ENCODE measurements at places on chromosomes 6 and 20. TPM values are rescaled to one million over a fixed set of nuclear protein-coding genes. Genes with fewer than 3 reads are reported as not detected.

DNA sequence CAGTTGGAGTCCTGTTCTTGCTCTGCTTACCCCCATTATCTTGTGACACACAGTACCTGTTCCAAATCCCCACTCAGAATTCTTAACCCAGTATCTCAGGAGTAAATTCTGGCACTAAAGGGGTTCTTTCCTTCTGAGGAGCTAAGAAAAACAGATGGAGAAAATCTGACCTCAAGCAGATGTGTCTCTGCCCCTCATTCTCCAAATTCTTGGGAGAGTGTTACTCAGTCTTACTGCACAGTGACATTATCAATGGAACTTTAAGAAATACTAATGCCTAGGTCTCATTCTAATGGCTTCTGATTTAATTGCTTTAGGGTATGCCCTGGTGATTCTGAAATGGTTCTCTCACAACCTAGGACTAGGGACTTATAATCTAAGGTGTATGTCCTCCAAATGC, 40.6 kb upstream of the PTPRK start:
- no peak for DNase-seq

DNA sequence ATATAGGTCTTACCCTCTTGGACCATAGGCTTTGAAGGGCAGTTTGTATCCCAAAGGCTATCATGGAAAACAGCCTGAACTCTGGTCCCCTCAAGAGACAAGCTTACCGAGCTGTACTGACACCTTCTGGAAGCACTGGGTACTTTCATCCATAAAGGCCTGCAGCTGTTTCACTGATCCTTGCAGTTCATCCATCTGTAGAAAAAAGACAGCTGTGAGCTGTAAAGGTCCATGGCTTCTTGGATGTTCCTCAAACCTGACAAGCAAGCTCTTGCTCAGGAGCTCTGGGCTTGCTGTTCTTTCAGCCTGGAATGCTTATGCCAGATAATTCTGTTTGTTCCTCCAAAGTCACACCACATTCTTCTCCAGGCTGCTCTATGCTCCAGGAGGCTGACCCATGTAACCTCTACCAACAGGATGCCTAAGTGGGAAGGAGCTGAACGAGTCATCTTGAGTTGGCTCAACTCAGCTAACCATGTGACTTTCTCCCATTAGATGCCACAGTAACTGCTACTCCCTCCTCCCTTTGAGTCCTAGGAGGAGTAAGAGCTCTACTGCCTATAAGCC, 8.8 kb upstream of the NDRG3 start:
- DNase-seq: no peak

- DNase-seq: no peak
These were observed at the start of gene STK35 for GRCh38 chr20:2101057-2101864. STK35 (plus strand) TSS chr20:2101827; CDS start chr20:2101882, 55 bp downstream.

- DNase-seq: peak; percentile 11
These were observed 11.6 kb downstream of the RREB1 start for GRCh38 chr6:7119272-7119801.

- DNase-seq: no peak
These were observed 70.2 kb upstream of the SLC4A11 start for GRCh38 chr20:3309226-3309625.

GRCh38 chr20:32441638-32442037, 83.5 kb downstream of the ASXL1 start:
- no peak for DNase-seq

DNA sequence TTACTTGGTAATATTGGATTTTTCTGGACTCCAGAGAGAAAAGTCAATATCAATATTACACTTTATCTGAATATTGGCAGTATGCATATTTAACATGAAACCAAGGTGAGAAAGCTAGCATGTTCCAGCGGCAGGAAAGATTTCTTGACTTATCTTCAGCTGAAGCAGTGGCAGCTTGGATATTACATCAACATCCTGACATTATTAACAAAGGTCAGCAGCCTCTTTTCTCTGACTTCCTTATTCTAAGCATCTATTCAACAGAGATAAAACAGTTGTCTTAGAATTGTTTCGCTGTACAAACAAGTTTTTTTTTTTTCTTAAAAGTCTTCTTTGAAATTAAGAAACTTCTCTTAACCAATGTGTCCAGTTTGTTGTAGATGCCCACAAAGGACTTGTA, 11.8 kb downstream of the DCBLD1 start:
- DNase-seq: no peak

- no peak for DNase-seq
These were observed 604.4 kb upstream of the NOX3 start for GRCh38 chr6:156060013-156060412.

DNA sequence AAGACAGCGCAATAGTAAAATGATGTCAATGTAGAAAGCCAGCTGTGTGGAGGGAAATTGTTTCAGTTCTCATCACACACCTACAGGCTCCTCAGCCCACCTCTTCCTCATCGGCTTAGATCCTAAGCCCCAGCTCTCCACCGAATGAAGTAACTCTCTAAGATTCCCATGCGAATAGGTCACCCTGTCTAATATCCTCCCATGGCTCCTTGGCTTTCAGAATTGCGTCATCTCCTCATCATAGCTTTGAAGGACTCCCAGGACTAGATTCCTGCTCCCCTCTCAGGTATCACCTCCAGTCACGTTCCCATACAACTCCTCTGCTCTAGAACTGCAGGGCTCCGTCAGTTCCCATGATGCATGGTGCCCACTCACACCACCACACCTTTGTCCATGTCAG, 16.2 kb upstream of the SLC22A16 start:
- no peak for DNase-seq

DNA sequence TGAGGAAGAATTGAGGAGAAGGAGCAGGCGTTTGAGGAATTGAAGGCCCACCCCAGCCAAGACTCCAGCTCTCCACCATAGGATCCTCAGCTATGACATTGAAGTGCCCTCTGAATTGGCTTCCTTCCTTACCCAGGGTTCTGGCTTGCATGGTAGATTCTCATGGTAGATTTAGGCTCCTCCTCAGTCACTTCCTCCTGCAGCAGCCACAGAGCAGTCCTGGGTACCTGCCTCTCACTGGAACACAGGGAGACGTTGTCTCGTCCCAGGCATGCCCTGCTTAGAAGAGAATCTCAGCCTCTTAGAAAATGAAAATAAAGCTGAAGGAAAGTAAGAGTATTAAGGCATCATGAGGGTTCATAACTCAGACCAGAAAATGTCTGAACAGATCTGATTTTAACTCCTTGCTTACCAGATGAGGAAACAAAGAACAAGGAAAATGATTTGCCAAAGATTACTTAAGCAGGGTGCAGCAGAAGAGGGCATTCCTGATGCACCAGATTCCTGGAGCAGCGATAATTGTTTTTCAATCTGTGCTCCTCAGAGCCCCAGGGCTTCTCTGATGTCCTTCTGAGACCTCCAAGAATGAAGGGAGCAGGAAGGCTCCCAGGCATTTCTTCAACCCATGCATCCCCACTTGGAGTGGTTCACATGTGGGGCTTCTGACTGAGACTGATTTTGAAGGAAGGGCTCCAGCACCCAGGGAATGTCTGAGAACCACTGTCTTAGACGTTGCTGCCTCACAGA, 219.8 kb downstream of the HIVEP2 start:
- no peak for DNase-seq

DNA sequence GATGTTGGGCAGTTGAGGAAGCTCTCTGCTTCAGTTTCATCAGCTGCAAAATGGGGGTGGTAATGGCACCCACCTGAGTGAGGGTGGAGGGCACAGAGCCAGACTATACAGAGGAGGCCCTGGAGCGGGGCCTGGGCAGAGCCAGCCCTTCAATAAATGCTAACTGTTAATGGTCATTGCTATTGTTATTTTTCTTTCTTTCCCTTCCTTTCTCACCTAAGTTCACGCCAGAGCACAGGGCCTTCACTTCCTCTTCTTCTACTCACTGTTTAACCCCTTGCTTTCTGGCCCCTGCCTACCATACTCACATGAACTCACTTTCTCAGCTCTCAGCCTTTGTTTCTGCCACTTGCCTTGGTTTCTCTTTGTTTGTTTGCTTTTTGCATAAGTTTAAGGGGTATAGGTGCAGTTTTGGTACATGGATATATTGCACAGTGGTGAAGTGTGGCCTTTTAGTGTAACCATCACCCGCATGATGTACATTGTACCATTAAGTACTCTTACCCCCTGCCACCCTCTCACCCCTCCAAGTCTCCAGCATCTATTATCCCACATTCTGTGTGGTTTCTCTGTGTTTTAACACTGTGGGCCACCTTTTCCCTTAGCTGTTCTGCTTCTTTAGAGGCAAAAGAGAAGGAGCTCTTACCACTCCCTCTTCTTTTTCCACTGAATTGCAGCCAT, 7.5 kb upstream of the RREB1 start:
- no peak for DNase-seq

DNA sequence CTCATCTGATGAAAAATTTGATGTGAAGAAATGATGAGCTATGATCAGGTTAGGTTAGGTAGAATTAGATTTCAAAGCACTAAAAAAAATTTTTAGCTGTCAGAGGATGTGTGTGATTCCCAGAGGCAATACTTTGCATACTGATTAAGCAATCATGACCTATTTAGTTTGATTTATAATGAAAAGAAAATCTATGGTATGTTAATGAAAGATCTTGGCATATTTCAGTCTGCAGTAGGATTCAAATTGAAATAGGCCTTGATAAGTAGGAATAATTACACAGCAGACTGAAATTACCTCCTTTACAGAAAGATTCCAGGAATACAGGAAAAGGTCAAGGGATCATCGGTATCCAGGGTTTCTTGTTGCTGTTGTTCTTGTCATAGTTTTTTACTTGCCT, 69.3 kb downstream of the HDDC2 start:
- no peak for DNase-seq

DNA sequence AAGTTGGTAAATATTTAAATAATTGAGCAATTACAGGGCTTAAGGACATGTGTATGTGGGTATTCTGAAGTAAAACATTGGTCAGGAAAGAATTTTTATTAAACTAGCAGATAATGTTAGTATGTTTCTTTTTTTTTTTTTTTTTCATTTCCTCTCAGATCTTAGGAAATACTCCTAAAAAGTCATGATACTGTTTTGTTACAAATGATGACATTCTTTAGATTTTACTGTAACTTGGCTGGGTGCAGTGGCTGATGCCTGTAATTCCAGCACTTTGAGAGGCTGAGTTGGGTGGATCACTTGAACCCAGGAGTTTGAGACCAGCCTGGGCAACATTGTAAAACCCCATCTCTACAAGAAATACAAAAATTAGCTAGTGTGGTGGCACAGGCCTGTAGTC, 41.5 kb downstream of the CDC40 start:
- DNase-seq: no peak

- DNase-seq: no peak
These were observed 410.7 kb upstream of the RUNX2 start for GRCh38 chr6:44917430-44917829.

- DNase-seq: no peak
These were observed 16.6 kb downstream of the TENT5A start for GRCh38 chr6:81735756-81736380.

- no peak for DNase-seq
These were observed 163.1 kb downstream of the SOD2 start for GRCh38 chr6:159529934-159530333.

DNA sequence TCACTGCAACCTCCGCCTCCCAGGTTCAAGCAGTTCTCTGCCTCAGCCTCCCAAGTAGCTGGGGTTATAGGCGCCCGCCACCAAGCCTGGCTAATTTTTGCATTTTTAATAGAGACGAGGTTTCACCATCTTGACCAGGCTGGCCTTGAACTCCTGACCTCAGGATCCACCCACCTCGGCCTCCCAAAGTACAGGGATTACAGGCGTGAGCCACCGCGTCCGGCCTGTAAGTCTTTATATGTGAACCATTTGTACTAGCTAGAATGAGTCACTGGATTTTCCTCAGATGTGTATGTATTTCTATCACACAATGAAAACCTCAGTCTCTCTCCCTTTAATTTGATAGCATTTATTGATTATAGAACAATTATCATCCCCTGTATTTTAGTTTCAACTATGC, 34.0 kb downstream of the ITCH start:
- DNase-seq: no peak

- no peak for DNase-seq
These were observed 11.5 kb upstream of the PDYN start for GRCh38 chr20:2005359-2005758.

DNA sequence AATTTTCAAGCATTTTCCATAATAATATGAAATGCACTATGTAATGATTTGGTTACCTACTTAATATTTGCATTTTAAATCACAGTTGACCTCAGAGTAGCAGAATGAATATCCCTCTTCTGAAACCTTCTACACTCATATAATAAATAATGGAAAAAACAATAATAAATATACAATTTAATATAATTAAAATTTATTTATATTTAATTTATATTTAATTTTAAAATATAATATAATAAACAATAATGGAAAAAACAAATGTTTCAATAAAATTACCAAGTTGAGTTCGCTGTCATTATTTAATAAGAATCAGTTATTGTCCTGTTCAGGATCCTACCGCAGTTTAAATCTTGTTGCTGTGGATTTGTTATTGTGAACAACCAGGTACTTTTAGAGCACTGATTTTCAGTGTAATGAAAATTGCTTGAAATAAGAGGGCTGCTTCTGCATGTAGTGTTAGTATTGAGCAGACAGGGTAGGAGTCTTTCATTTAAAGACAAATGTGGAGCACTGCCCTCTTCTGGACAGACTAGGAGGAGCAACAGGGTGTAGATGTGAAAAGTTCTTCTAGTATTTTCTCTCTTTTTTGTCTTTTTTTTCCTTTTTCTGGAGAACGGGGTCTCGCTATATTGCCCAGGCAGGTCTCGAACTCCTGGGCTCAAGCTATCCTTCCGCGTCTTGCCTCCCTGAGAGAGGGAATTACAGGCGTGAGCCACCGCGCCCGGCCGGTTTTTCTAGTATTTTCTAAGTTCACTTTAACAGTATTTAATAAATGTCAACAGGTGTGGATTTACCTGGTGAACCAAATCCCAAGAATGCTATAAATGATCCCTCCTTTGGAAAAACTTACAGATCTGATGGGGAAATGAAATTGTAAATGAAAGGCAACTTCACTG, 13.6 kb downstream of the TRAPPC3L start:
- DNase-seq: no peak

DNA sequence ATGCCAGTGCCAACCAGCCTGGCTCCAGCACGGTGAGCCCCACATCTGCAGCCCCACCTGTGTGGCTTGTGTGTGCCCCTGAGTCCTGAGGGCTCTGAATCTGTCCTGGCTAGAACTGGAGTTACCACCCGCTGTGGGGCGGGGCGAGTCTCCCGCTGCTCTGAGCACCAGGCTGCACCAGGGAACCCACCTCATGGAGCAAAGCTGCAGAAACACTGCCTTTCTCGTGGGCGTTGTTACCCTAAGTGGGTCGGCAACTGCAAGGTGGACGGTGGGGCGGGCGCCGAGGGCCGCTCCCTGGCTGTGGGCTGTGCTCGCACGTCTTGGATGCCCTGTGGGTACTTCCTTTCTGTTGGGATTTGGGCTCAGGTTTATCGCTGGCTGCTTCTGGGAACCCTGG, 12.7 kb upstream of the ZBTB46 start:
- no peak for DNase-seq

GRCh38 chr6:163457637-163458561, 43.4 kb downstream of the QKI start:
- no peak for DNase-seq

- no peak for DNase-seq
These were observed 2.4 kb downstream of the FAM135A start for GRCh38 chr6:70415660-70416059.

- no peak for DNase-seq
These were observed 12.9 kb upstream of the RBL1 start for GRCh38 chr20:37108676-37109075.

The L3MBTL3 gene
- total RNA-seq: 1.8 TPM

The COL11A2 gene
- total RNA-seq: 0.63 TPM

The MAPK13 gene
- total RNA-seq: 7.2 TPM

The SEL1L2 gene
- total RNA-seq: not detected

The PNPLA1 gene
- total RNA-seq: 0.20 TPM

The POPDC3 gene
- total RNA-seq: 39.3 TPM

The SIRPB1 gene
- 3.7 TPM for total RNA-seq

The MCHR2 gene
- not detected for total RNA-seq

The DDR1 gene
- 61.7 TPM for total RNA-seq

The ABHD16B gene
- not detected for total RNA-seq

The GABRR2 gene
- 0.35 TPM for total RNA-seq
